ENCODE measurements at places on chromosomes 1 and 21.

DNA sequence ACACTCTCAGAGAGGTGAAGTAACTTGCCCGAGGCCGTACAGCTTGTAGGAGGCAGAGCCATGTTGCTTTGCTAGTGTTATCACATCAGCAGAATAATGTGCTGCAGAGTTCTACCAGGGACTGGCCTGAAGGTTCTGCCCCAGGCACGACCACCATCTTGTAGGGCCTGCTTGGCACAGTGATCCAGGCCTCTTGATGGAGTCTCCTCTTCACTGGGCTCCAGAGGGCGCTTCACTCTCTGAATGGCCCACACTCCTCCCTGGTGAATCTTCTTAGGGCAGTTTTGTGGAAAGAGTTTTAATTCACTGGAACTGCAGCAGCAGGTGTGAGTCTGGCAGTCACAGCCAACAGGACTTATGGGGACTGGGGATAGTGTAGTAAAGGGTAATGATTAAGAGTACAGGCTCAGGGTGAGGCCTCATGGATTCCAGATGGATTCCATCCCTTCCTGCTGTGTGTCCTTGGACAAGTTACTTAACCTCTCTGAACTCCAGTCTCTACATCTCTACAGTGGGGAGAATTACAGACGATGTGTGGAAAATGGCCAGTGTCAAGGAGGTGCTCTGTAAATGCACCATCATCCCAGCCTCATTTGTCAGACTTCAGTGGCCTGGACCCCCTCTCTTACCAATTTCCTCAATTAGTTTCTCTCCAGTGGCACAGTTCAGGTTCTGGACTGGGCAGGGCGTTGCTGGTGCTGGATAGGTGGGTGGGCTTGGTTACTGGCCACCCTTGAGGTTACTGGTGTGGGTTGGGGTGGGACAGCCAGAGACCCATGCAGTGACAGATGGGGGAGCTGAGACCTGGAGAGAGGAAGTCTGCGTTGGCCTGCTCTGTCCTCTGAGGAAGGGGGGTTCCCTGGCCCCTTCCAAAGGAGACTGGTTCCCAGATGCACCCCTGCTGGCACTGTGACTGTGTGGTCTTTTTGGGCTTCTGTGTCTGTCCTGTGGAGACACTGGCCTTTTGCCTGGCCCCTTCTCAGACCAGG is 45.9 kb upstream of the CSF3R start:
- DNase-seq, result no peak

- no peak for DNase-seq
Observed at GRCh38 chr21:45833414-45833813, 148.2 kb upstream of the COL6A1 start.

DNA sequence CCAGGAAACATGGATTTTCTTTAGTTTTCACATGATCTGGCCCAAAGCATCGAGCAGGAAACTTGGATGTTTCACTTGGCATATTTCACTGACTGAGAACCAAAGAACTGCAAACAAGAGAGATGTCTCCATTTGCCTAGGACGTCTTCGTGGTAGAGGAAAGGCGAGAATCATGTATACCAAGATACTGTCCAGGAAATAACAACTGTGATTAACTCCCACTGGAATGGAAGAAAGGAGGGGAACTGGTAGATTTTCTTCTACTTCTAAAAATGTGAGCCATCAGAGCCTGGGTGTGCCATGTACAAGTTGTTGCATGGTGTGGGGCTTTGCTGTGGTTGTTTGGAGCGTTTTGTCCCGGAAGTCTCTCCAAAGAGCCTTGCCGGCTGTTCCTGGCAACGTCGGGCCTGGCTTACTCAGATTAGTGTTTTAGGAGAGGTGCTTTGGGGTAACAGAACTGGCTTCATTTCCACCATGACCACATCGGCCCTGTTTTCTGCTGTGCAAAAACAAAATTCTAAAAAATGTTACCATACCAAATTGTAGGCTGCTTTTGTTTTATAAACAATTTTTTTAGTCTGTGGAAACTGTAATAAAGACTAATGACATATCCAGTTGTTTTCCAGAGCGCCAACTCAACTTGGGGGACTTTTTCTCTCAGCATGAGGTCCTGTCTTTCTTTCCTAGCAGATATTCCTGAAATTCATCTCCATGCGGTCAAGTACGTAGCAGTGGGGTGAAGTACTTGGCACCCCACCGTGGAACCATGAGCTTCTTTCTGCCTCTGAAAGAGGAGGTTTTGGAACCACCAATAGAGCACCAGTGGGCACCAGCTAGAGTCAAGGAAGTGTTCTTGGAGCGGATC is 118.3 kb downstream of the TM2D1 start:
- no peak for DNase-seq

- no peak for DNase-seq
Observed at GRCh38 chr1:8312235-8313218, 5.4 kb upstream of the SLC45A1 start.

DNA sequence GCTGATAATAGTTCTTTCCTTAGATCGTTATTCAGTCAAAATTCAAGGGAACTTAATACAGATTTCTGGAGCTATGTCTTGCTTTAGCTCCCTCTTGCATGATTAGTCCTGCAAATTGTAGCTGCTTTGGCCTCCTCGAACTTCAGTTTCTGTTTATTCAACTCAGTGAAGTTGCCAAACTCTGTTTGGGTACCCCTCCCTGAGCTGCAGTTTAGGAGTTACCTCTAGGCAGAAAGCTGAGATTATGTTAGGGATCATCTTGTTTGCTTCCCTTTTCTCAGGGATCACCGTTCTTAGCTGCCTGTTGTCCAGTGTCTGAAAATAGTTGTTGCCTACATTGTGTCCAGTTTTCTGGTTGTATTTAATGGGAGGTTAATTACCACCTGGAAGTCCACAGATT is 43.5 kb downstream of the SNX27 start:
- DNase-seq, result no peak

DNA sequence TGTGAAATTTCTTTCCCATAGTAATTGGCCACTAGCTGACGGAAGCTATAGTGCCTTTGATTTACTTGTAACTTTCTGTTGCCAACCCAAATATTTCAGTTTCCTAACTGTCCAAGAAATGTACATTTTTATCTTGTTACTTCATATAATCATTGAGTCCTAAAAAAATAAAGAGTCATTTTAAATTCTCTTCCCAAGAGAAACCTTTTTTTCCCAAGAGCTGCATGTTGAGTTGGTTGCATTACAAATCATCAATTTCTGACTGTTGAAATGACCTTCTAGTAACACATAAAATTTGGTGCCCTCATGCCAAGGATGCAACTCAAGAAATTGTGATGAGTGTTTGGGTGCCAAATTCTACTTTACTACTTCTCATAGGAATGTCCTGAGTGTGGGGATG is 61.0 kb downstream of the HMCN1 start:
- DNase-seq, result no peak

DNA sequence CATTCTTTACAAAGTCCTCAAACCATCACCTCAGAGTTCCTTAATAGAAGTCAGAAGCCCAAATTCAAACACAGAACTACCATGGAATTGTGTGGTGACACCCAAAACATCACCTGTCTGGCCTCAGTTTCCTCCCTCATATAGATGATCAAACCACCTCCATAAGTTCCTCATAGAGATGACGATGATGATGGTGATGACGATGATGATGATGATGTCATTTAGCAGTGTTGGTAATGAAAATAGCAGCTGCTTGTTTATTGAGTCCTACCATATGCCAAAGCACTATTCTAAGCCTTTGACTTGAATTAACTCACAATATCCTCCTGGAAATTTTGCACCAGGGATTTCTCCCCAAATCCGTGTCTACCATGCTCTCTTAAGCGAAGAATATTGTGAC is 139.9 kb downstream of the PROX1 start:
- no peak for DNase-seq

GRCh38 chr21:34928637-34929036 is 120.5 kb downstream of the RUNX1 start:
- DNase-seq, result no peak

DNA sequence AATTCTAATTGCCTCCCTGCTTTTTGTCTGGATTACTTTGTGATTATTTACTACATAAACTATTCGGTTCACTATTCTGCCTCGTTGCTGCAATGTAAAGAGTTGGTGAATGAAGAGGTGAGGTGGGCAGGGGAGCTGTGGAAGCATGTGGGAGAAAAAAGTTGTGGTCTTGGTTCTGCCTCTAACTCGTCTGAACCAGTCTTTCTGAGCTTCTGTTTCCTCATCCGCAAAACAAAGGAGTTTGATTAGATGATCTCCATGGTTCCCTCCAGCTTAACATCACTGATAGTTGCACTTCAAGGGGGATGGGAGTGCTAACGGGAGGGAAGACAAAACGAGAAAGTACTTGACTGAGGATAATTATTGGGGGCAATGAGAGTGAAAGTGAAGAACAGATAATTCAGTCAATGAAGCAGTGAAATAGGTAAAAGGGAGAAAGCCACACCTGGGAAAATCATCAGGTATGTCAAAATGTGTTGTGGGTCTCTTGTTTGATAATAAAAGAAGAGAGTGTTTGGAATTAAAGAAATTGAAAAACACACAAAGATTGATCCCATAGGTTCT is 26.2 kb upstream of the UHMK1 start:
- no peak for DNase-seq

- DNase-seq, result no peak
Observed at GRCh38 chr1:81174052-81174451, 626.7 kb upstream of the ADGRL2 start.

GRCh38 chr1:60875138-60875537 is 207.2 kb upstream of the NFIA start:
- DNase-seq, result no peak

DNA sequence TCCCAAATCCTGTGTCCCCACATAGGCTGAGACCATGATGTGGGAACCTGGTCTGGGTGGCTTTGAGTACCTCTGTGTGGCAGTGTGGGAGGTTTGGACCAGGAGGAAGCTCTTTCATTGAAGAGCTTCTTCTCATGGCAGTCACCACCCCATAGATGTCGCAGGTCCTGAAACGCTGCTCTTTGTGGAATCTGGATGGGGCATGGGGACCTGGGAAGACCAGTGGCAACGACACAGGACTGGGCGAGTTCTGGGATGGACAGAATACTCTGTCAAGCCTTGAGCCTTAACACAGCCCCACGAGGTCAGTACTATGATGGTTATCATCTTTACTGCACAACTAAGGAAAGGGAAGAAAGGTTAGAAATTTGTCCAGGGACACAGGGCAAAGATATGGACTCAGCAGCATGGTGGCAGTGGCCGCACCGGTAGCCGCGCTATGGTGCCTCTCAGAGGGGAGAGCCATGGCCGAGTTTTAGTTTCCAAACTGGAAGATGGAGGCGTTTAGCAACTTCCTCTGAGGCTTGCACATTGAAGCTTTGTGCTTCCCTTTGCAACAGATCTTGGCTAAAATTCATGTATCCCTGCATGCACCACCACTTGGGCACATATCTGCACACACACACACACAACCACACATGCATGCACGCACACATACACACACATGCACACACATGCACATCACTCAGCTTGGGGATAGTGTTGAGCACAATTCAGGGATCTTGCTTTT is 117.7 kb upstream of the C1orf174 start:
- no peak for DNase-seq

DNA sequence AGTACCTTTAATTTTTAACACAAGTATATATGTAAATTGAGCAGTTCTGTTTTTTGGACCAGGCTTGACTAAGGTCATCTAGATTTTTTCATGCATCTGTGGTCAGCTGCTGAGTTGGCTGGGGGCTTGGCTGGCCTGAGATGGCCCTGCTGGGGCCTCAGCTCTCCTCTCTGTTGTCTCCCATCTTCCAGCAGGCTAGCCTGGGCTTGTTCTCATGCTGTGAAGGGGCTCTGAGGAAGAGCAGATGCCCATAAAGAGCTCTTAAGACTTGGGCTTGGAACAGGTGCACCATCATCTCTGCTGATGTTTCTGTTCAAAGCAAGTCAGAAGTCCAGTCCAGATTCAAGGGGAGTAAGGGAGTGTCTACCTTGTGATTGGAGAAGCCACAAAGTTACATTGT is 51.2 kb upstream of the TNR start:
- no peak for DNase-seq

- no peak for DNase-seq
Observed at GRCh38 chr1:64539781-64540218, 69.9 kb downstream of the CACHD1 start.

- no peak for DNase-seq
Observed at GRCh38 chr21:27212441-27212840, 245.6 kb upstream of the ADAMTS5 start.

- no peak for DNase-seq
Observed at GRCh38 chr1:64651841-64652240, 93.0 kb upstream of the RAVER2 start.

- DNase-seq, result no peak
Observed at GRCh38 chr1:3342960-3343359, 111.5 kb upstream of the ARHGEF16 start.

GRCh38 chr1:186244825-186245224 is 130.2 kb downstream of the TPR start:
- no peak for DNase-seq

DNA sequence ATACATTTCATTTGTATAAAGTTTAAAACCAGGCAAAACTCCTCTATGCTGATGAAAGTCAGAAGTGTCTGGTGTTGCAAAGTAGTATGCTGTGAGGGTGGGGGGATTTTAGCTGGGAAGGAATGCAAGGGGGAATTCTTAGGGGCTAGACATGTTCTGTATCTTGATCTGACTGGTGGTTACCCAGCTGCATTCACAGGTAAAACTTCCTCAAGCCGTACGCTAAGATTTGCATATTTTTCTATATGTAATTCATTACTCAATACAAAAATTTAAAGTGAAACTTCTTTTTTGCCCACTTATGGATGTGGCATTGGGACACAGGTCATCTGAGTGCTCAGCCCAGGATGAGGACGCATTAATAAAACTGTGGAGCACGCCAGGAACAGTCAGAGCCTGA is 323.3 kb downstream of the PAPPA2 start:
- DNase-seq, result no peak

DNA sequence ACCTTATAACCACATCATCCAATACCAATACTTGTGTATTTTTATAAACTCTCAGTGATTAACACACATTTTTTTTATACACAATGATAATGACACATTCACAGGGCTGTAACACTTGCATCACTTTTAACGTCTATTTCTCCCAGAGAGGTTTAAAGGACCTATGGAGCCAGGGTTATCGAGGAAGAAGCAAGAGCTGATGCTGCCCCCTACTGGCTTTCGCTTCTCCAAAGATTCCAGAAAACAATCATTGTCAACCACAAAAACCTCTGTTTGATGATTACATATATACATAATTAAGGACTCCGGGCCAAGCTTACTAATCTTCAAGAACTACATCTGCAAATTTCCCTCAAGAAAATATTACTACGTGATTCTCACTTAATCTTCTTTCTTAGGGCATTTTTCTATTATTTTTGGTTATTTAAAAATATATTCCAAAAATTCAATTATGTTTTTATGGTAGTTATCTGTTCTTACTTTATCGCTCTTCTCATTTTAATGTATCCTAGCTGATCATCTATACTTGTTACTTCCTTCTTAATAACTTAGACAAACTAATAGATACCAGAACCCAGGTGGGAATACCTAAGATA is 214.5 kb downstream of the VAV3 start:
- DNase-seq, result peak; percentile 15

DNA sequence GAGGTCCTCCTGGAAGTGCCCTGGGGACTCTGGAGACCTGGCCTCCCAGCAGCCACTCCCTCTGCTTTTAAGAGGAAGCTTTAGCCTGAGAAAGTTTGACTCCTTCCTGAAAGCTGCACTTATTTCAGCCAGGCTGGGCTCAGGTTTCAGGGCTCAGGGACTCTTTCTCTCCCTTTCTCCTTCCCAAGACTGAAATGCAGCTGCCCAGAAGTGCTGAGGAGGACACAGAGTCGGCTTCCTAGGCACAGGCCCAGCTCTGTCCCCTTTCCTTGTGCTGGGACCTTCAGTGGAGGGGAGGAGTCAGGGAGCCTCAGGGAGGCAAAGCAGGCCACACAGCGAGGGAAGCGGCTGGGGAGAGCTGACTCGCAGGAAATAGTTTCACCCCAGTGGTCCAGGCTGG is 137.3 kb downstream of the NAV1 start:
- no peak for DNase-seq

Data from CMK (cell line).